ENCODE measurements at places on chromosomes 5 and 9.
A peak's percentile ranks its signal among the peaks of the same experiment; 100 is the strongest.

DNA sequence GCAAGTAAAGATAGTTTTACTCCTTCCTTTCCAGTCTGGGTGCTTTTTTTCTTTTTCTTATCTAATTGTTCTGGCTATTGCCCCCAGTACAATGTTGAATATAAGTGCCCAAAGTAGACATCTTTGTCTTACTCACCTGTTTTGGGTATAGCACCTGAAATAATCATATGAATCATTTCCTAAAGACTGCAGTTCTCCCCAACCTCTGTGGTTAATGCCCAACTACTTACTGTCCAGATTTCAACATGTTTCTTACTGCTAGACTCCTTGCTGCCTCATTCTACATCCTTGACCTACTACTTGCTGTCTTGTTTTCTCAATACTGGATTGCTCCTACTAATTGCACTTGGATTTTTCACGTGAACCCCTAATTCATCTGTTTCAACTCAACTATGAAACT is 8.8 kb upstream of the HSDL2 start:
- no peak for DNase-seq

- no peak for DNase-seq
These were observed 153.2 kb upstream of the FGF10 start for GRCh38 chr5:44542470-44542869.

DNA sequence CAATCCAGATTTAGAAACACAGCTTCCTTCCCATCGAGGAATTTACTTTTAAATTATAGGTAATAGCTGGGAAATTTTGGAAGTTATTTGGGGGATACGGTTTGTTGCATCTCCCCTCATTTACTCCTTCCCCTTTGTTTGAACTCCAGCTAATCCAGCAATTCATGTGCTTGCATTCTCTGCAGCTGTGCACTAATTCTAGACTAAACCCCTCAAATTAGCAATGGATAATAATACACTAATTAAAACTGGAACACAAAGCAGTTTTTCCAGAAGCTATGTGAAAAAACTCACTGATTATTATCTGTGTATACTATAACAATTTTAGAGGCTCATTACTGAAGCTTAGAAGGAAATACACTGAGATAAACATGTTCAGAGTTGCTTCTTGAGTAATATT is 751.2 kb upstream of the ZNF608 start:
- no peak for DNase-seq

DNA sequence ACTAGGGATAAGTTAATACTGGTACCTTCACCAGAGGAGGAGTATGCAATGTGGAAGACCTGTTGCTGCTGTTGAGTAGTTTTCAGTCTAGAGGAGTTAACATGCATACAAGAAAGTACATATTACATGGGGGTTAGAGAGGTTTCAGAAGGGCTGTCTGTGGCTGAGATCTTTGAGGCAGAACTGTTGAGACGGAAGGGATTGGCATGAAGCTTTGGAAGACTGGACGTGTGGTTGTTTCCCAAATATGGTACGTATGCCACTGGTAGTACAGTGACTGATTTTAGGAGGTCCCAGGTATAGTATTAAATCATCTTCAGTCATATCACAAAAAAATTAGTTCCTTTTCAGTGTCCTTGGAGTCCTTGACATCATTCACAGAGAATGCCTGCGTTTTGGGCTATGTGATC is 17.6 kb downstream of the TNFAIP8 start:
- no peak for DNase-seq

- DNase-seq, result no peak
These were observed 166.3 kb upstream of the ZNF608 start for GRCh38 chr5:124912638-124913328.

DNA sequence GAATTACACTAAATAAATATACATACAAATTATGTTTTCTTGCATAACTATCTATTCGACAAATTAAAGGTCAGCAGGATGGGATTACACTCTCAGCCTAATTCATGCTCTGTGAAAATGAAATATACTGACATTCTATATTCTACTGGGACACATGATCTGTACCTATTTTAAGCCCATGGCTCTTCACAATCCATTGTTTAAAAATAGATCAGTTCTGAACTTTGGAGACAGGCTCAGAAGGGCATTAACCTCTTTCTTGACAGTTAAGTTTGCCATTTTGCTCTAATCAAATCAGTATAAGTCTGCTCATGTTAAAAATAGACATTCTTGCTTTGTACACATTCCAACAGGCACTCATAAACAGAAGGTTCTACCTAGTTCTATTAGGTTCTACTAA is 361.2 kb downstream of the HCN1 start:
- DNase-seq, result no peak

DNA sequence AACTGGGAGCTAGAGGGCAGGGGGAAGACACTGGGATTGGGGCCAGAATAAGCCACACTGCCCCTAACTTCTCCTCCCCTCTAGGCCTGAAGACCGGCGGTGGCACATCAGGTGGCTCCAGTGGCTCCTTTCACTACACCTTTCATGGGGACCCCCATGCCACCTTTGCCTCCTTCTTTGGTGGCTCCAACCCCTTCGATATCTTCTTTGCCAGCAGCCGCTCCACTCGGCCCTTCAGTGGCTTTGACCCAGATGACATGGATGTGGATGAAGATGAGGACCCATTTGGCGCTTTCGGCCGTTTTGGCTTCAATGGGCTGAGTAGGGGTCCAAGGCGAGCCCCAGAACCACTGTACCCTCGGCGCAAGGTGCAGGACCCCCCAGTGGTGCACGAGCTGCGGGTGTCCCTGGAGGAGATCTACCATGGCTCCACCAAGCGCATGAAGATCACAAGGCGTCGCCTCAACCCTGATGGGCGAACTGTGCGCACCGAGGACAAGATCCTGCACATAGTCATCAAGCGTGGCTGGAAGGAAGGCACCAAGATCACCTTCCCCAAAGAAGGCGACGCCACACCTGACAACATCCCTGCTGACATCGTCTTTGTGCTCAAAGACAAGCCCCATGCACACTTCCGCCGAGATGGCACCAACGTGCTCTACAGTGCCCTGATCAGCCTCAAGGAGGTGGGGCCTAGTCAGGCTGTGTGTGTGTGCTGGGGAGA is 6.8 kb downstream of the DNAJB5 start:
- DNase-seq, result no peak

- DNase-seq, result no peak
These were observed 106.7 kb downstream of the PCSK5 start for GRCh38 chr9:75997206-75997605.

GRCh38 chr9:116379821-116380220 is 226.2 kb downstream of the PAPPA start:
- no peak for DNase-seq

- no peak for DNase-seq
These were observed 65.3 kb downstream of the ARHGEF37 start for GRCh38 chr5:149646564-149646963.

DNA sequence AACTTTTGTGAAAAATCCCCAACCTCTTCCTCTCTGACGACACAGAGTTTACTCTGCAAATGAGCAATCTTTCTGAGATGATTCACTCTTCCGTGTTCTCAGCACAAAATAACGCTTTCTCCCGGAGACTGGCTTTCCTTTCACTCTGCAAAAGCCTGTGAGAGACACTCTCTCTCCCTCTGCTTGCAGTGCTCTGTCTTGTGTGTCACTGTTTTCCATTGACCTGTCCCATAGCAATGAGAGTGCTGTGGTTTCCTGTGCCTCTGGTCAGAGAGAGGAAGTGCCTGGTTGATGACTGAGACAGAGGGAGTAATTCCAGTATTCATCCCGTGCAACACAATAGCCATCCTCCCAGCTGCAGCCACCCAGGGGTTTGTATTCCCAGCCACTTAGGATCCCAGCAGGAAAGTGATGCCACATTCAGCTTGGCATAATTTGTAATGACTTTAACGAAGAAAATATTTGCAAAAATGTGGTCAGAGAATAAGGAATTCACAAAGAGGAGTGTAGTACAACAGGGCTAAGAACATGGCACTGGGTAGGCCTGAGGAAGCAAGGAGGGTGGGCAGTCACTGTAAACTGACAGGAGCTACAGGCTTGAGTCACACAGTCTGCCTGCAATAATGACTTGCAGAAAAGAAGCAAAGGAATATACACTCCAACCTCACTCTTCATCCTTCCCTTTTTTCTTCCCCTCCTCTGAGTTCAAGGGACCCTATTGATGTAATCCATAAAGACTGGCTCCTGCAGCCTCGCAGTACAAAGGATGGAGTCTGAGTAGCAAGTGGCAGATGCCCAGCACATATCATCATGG is 463.5 kb upstream of the RGMB start:
- no peak for DNase-seq

DNA sequence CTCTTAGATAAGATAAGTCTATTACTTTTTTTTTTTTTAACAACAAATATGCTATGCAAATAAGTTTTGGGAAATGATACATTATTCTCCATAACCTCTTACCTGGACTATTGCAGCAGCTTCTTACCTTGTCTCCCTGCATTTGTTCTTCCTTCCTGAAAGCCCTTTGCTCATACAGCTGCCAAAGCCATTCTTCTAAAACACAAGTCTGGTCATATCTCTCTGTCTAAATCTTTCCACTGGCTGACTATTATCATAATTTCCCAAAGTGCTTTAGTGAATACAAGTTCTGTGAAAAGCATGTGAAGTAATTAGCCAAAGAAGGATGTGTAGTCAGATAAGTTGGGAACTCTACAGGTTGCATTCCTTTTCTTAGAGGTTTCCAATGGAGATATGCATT is 115.4 kb upstream of the CNTLN start:
- DNase-seq, result no peak

- DNase-seq, result no peak
These were observed 45.1 kb downstream of the SH3GL2 start for GRCh38 chr9:17623965-17624364.

DNA sequence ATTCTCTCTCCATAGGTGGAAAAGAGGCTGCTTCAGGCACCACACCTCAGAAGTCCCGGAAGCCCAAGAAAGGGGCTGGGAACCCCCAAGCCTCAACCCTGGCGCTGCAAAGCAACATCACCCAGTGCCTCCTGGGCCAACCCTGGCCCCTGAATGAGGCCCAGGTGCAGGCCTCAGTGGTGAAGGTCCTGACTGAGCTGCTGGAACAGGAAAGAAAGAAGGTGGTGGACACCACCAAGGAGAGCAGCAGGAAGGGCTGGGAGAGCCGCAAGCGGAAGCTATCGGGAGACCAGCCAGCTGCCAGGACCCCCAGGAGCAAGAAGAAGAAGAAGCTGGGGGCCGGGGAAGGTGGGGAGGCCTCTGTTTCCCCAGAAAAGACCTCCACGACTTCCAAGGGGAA is 16.4 kb downstream of the CD74 start:
- no peak for DNase-seq

DNA sequence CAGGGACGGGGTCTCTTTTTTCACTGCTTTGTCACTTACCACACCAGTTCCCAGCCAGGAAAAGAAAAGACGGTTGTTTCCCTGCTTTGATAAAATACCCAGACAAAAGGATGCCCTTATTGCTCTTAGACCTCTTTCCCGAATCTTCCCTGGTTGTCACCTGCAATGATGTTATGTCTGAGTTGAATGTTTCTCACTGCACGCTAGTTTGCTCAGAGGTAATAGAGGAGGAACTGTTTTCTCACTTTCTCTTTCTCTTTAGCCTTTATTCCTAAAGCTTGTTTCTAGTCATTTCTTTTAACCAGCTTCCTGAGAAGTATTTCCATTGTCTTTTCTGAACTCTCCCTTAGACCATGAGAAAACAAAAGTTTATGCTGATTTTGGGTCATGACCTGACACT is 32.9 kb downstream of the ACER2 start:
- no peak for DNase-seq

- DNase-seq, result no peak
These were observed 178.9 kb downstream of the SEMA6A start for GRCh38 chr5:116395631-116396203.

DNA sequence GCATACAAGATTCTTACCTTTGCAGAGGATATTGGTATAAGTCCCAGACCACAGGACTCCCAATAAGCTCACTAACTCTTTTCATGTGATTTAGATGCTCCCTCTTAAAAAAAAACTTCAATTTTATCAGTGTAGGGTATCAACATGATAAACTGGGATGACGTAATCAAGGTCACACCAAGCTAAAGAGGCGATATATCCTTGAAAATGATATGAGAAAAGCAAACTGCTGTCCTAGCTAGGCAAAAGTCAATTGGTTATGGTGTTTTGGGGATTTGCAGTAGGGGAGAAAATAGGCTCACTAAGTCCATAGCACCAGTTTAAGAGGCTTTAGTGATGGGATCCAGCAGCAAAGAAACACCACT is 354.4 kb downstream of the DIRAS2 start:
- DNase-seq, result no peak

- no peak for DNase-seq
These were observed 132.1 kb downstream of the KDM4C start for GRCh38 chr9:6889868-6890267.

- peak; percentile 5 for DNase-seq
These were observed 87.6 kb downstream of the MAP1B start for GRCh38 chr5:72194846-72195245.

DNA sequence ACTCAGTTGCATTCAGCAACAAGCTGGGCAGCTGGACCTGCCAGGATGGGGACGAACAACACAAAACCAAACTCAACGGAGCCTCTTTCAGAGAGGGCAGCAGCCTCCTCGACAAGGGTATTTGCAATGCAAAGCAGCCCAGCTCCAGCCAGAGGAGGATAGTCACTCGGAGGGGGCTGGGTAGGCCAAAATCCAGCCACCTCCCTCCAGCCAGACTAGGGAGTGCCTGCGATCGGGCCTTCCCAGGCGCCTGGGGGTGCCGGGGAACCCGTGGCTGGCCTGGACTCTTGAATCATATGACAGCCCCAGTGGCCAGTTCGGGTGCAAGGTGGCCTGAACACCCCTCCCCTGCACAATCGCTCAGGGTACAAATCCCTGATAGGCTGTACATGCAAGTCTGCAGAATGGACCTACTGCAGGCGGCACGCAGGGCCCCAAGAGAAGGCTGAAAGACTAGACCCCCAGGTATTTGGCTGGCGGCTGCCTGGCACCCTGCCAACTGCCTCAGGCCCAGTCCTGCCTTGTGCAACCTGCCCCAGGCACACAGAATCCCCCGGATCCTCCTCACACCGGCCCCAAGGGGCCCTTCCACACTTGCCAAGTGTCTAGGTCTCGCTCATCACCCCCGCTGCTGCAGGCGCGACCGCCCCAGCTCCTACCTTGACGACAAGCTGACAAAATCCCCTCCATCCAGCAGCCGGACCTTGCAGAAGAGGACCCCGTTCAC is 1.3 kb downstream of the EEIG1 start:
- DNase-seq, result no peak

- DNase-seq, result no peak
These were observed 35.1 kb downstream of the KCNIP1 start for GRCh38 chr5:170538696-170539586.

- DNase-seq, result no peak
These were observed 124.2 kb upstream of the ATP10B start for GRCh38 chr5:160976181-160976580.

DNA sequence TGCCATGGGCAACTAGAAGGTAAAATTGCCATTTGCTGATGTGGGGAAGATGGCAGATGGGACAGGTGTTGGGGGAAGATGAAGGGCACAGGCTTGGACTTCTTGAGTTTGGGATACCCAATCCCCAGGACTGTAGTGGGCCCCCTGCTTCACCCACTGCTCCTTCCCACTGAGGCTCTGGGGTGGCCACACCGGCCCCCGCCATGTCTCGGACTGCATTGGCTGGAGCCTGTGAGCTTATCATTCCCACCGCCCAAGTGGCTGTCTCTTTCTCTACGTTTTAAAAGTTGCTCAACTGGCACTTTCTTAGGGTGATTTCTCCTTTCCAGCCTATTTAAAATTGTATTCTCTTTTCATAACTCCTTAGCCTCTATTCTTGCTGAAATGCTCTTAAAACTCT is 730.0 kb upstream of the ADAMTS16 start:
- DNase-seq, result no peak

Measured in GM12892 (cell line).